Activated T-helper 1 cell treated with anti-CD3 and anti-CD28 coated beads, Interleukin-2, amount 50 U/mL, for 16 hours (primary cell): ENCODE measurements at places on chromosomes 6 and 20.

DNA sequence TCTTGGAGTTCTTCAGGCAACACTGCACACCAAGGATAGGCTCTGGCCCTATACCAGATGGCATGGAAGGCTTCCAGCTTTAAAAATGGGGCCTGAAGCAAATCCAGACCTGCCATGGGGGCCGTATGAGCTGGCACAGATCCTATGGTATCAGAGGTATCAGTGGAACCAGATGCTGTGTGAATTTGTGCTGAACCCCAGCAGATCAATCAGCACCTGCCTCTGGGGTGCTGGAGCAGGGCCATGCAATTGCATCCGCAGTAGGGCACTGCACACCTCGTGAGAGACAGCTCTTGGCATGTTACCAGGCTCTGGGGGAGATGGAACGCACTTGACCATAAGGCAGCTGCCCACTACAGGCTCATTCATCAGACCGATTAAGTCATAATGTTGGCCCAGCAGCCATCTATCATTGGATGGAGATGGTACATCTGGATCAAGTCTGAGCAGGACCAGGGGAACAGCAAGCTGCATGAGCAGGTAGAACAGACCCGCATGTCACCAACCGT is 221.5 kb downstream of the MYLK4 start:
- no peak for DNase-seq

DNA sequence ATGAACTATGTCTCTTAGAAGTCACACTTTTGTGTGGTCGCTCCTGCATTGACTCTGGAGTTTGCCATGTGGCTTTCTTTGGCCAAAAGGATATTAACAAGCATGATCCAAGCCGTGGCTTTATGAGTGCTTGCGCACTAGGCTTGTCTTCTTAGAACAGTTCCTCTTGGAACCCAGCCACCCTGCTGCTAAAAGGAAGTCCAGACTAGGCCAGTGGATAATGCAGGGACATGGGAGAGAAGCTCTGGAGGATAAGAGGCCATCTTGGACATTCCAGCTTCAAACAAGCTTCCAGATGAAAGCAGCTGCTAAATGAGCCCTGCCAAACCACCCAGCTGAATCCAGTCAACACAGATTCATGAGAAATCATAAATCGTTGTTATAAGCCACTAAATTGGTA is 346.4 kb downstream of the CDC5L start:
- no peak for DNase-seq

DNA sequence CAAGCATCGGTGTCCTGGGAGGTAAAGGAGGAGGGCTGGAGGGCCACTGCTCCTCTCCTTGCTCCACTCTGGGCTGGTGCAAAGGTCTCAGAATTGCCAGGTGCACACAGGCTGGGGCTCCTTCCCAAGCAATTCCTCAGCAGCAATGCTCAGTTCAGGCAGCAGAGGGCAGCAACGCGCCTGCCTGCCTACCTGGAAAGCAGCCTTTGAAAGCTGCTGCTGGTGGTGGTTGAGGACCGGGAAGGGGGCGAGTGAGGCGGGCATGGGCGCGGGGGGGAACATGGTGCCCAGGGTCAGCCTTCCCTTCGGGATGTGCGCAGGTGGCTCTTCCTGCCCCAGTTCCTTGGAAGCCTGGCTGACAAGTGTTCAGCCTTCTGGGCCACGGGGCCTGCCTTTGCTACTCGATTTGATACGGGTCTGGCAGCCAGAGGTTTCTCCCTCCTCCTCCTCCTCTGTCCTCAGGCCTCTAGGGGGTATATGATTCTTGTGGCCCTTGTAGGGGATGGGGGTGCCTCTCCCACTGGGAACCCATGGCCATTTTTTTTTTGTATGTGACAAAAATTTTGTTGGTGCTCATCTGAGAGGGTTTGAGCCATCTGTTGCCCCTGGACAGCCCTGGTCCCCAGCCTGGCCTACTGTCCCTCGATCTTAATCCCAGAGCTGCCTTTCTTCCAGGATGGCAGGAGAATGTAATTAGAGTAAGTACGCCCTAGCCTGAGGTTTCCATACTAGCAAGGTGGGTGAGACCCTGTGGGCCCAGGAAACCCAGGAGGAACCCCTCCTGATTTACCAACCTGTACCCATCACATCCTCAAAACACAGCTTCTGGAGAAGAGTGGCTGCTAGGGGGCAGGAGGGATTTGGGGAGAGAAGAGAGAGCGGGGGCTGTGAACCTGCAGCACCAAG is 20.1 kb downstream of the MRPS18A start:
- peak; percentile 75 for DNase-seq

GRCh38 chr6:137193256-137194070 is 20.0 kb upstream of the IL22RA2 start:
- no peak for DNase-seq

GRCh38 chr20:56628015-56628872 is 862 bp upstream of the TFAP2C start:
- DNase-seq = no peak

DNA sequence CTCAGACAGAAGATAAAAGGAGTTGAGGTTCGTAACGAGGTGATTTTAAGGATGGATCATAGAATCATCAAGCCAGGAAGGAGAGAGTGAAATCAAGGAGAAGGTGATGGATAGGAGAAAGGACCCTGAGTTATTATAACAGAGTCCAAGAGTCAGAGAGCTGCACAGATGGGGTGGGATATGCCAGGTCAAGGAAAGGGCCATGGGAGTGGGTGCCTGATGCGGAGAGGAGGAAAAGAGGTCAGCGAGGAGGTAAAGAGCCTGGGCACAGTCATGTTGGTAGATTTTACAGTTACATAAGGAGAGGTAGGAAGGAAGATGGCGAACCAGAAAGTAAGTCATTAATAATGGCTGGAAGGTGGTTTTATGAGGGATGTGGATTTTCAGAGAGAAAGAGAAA is 114.9 kb downstream of the LAMA2 start:
- DNase-seq = no peak

- DNase-seq = no peak
Measured at GRCh38 chr6:37812841-37813240, 6.7 kb upstream of the ZFAND3 start.

- no peak for DNase-seq
Measured at GRCh38 chr6:148244217-148244935, 98.3 kb upstream of the SASH1 start.

DNA sequence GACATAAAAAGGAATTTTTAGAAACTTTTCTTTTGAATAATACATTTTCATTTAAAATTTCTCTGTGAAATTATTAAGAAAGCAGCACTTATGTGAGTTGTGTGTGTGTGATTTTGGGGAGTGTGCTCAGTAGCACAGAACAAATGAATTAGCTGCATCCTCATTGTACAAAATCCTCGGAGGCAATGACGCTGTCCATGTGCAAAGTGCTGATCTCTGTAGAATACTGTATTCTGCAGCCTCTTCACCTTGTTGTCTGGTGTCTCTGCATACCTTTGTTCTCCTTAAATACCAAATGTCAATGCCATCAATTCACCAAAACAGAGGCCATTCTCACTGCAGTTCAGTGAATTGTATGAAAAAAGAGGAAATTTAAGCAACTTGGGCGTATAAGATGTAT is 838.4 kb downstream of the QKI start:
- no peak for DNase-seq

DNA sequence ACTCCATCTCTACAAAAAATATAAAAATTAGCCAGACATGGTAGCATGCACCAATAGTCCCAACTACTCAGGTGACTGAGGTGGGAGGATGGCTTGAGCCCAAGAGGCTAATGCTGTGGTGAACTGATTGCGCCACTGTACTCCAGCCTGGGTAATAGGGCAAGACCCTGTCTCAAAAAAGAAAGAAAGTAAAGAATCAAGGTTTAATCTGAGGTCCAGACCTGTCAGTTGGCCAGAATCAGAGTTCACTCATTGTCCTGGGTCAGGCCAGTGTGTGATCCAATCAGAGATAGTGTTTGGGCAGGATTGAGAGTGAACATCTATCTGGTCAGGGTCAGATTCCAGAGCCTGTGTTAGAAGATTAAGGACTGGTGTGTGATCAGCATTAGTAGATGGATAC is 15.5 kb downstream of the TMEM63B start:
- DNase-seq = no peak

DNA sequence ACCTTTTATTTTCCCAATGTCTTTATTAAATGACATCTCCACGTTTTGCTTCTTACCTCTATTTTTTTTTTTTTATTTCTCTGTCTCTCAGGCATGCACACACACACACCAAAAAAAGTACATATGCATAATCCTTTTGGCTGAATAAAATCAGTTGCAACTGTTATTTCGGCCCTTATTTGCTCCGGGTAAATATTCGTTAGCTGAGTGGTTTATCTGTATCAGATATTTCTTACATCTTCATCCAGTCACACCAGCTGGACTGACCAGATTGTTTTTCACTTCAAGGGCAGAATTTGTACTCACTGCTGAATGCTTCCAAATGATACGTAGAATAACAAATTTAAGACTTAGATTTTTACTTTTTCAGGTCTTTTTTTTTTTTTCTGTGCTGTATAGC is 45.5 kb downstream of the PTPN1 start:
- DNase-seq = no peak

GRCh38 chr20:63686492-63687321 is 9.7 kb upstream of the TNFRSF6B start:
- DNase-seq = no peak

DNA sequence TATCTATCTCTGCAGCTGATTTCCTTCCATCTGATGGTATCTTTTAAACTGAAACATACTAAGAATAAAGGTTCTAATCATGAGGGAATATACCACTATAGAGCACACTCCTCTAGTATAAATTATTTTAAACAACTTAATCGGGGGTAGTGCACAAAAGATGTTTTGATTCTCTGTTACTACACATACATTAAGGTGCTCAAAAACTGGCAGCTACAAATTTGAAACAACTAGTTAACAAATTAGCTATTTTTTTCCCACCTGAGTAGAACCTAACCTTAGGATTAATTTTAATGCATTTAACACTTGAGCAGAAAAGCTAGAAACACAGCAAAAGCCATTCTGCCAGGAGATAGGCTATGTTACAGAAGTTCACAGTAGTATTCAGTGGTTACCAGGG is 23.0 kb downstream of the CCNC start:
- DNase-seq = no peak

DNA sequence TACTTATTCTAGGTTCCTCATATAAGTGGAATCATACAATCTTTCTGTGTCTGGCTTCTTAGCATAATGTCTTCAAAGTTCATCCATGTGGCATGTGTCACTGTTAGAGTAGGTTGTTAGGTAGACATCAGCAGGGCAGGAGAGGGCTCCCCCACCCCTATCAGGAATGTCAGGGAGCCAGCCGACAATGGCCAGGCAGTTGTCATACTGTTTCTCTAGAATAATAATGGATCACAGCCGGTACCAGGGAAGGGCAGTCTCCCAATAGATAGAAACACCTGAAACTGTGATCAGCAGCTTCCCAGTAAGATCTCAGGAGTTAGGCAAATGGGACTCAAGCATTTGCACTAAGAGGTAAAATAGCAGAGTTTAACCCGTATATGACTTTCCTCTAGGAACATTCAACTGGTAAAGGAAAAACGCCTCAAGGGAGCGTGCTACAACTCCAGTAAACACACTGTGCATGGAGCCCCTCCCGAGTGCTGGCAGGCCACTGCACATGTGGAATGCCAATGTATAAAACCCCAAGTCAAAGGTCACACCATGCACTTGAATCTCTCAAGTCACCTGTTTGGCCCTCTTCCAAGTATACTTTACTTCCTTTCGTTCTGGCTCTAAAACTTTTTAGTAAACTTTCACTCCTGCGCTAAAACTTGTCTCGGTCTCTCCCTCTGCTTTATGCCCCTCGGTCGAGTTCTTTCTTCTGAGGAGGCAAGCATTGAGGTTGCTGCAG is 29.8 kb upstream of the SIRT5 start:
- no peak for DNase-seq

- DNase-seq = no peak
Measured at GRCh38 chr6:154632119-154632518, 101.1 kb upstream of the SCAF8 start.

GRCh38 chr6:6635291-6635690 is 46.8 kb downstream of the LY86 start:
- DNase-seq = no peak

- DNase-seq = no peak
Measured at GRCh38 chr6:2021713-2022125, 223.7 kb downstream of the GMDS start.

DNA sequence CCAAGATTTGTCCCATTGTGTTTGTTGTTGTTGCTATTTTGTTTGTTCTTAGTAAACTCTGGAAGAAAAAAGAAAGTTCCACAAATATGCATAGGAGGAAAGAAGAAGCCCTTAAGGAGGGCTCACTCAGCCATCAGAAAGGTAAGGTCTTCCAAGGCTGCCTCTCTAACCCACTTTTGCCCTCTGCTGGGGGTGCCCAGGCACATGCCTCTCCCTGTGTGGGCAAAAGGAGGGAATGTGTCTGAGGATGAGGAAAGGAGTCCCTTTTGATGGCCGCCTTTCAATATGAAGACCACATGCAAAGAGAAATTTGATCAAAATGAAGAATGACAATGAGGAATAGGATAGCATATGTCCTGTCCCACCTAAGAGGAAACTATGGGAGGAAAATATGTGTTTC is 248.2 kb upstream of the POU3F2 start:
- no peak for DNase-seq

- no peak for DNase-seq
Measured at GRCh38 chr20:11063444-11063843, 389.6 kb upstream of the JAG1 start.

GRCh38 chr6:81624453-81624852 is 128.0 kb downstream of the TENT5A start:
- DNase-seq = no peak

GRCh38 chr20:18909254-18909653 is 95.7 kb downstream of the SCP2D1 start:
- DNase-seq = no peak

DNA sequence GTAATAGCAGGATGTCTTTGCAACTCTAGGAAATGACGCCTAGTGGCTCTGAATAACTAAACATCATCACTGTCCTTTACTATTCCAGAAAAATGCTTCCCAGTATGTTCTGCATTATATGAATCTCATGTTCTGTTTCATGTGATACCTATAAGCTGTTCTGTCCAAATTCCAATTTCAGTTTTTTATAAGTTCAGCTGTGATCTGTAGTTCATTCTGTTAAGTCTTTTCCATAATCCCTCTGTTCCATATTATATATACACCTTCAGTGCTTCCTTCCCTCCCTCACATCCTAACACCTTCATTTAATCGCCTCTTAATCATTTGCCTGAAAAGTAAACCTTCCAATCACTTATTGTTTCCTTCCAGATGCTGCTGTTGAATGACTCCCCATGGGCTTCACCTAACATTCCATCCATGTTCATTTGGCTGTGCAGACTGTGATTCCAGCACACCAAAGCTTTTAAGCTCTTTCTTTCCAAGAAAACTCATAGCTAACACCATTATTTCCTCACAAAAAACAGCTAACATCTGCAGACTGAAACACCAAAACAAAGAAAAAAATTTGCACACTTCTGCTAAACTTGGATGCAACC is 18.6 kb downstream of the HMGCLL1 start:
- DNase-seq = no peak

GRCh38 chr6:19643287-19643686 is 193.9 kb upstream of the ID4 start:
- no peak for DNase-seq
